ENCODE measurements at places on chromosomes 6 and 20.

DNA sequence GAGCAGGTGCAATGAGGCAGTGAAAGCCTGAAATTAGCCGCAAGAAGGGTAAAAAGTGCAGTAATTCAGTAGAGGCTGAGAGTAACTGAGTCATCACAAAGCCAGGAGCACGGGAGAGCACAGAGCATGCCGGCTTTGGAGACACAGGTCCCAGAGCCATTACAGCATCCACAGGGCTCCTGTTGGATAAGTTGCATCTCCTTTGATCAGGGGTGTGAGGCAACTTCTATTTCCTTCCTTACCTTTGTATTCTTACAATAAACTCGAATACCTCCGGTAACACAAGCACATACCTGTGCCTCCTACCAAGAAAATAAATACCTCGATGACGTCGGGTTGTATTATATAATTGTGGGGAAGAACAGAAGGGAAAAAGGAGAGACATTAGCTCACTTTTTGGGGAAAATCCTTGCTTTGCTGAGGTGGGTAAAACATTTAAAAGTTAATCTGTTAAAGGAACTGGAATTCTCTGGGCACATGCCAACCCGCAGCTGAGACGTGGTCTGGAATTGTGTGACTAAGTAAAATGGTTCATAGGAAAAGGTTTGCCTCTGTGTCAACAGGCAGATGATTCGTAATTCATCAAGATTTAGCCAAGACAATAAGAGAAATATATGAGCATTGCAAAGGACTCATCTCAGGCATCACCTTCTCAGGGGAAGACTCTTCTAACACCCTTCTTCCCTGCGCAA, 360.7 kb upstream of the ZFP64 start:
- no peak for DNase-seq

DNA sequence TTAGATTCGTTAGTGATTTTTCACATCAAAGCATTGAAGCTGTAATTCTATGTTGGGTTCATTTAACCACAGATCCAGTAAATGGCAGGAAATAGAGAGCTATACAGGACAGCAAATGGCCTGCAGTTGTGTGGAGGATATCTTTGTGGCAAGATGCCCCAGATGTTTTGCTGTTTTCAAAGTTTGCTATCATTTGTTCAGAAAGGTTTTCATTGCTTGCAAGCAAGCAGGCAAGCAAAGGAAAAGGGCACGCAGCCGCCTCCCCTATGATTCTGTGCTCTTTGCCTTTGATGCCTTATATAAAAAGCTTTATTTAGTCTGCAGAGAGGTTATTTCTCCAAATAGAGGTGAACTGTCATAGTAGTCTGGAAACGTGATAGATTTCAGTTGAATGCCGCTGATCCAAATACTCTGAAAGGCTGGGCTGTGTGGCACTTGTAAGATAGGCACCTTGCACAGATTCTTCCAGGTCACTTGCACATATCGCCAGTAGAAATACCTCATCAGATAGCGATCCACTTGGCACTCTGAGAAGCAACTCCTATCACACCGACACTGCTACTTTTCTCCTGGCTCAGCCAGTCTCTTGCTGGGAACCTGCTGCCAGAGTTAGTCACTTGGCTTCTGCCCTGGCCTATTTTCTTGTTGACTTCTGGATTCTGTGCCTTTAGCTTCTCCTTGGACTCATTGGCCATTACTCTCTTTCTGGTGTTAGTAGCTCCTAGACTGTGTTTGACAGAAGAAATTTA, 66.4 kb downstream of the UTRN start:
- DNase-seq = no peak

DNA sequence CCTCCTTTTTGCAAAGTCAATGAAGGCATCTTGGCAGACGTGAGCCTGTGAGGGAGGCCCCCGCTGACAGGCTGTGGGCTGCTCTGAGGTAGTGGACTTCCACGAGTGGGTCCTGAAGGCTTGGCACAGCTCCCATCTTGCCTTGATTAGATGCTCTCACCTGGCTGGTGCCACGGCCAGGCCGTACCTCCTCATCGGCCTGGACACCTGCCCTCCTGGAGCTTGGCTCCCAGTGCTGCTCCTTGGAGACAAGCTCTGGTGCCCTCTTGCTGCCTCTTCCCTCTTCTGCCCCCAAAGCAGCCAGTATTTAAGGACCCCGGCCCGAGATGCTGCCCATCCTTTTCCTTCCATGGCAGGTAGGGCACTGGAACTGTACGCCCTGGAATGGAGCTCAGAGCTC, 93.5 kb downstream of the ERMARD start:
- no peak for DNase-seq

DNA sequence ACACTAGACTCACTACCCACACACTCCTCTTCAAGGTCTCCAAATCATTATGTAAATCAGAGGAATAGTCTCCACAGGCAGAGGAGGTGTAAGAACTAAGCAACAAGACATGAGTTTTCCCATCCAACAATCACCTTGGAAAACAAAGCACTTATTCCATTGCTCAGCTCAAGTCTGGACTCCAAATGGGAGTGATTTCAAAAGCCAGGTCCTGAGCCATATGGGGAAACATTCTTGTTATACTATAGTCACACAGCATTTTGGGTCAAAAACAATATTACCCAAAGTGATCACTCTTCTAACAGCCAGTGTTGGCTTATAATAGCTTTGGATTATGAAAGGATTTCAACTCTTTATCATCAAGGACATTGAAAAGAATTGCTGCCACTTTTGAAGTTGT, 3.6 kb upstream of the PRPH2 start:
- no peak for DNase-seq

GRCh38 chr6:30836431-30836866, 47.9 kb upstream of the DDR1 start:
- DNase-seq = no peak

Data from Panc1 (cell line).